ENCODE measurements at places on chromosomes 16 and 17.

GRCh38 chr16:82231008-82231787 is 61.2 kb upstream of the MPHOSPH6 start:
- DNase-seq: no peak

DNA sequence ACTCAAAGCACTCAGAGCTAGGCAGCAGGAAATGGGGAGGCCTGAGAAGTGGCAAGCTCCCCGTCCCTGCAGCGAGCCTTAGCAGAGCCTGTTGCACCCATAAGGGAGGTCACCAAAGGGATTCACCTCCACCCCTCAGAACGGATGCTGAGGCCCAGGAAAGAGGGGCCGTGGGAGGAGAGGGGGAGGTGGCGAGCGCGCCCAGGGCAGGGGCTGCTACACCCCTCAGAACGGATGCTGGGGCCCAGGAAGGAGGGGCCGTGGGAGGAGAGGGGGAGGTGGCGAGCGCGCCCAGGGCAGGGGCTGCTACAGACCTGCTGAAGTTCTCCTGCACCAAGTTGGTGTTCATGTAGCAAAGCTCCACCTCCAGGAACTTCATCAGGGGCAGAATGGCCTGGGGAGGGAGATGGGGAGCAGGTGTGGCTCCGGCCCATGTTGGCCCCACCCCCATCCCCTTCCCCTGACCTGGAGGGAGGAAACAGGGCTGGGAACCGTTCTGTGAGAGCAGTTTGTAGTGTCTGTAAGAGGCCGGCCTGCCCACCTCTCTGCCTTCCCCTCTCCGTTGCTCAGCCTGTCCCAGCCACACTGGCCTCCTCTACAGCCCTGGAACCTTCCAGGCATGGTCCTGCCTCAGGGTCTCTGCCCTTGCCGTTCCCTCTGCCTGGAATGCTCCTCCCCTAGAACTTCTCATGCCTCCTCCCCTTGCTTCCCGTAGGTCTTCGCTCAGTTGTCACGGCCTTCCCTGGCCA is 11.4 kb downstream of the UNC13D start:
- no peak for DNase-seq

DNA sequence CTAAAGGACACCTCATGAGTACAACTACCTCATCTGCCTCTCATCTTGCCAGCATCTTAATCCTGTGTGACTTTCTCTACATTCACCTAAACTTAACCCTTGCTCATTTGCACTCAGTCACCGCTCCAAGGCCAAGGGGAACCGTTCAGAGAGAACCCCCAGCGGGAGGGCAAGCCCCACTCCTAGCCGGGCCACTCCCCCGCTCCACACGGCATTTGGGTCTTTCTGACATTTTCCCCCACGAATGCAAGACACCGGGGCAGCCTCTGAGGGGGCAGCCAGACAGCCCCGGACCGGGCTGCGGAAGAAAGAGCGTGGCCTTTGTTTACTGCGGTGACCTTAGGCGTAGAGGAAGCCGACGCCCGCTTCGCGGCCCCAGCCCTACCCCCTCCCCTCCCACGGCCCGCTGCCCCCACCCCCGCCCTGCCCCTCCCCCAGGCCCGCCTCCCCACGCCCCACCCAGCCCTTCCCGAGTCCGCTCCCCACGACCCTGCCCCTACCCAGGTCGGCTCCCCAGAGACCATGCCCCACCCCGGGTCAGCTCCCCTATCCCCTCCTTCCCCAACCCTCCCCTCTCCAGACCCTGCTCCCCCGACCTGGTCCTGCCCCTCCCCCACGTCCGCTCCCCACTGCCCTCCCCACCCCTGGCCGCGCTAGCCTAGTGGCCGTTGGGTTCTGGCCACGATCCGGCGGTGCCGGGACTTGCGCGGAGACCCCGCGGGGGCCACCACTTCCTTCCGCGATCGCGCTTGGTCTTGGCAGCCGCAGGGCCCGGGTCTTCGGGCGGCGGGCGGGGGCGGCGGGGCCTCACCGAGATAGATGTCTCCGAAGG is 789 bp downstream of the CSNK1D start:
- DNase-seq: peak; percentile 59

GRCh38 chr16:84513123-84513522 is 8.7 kb upstream of the MEAK7 start:
- no peak for DNase-seq
